Activated CD4-positive, alpha-beta T cell treated with anti-CD3 and anti-CD28 coated beads, Interleukin-2, Interleukin-6, amounts not matched to agents 100 ng/mL and 50 ng/mL, durations not matched to agents 16 hours and 8 hours (primary cell): ENCODE measurements at places on chromosomes 3 and 15.
A peak's percentile ranks its signal among the peaks of the same experiment; 100 is the strongest.

- no peak for DNase-seq
Measured at GRCh38 chr3:15779111-15779510, 18.7 kb downstream of the ANKRD28 start.

DNA sequence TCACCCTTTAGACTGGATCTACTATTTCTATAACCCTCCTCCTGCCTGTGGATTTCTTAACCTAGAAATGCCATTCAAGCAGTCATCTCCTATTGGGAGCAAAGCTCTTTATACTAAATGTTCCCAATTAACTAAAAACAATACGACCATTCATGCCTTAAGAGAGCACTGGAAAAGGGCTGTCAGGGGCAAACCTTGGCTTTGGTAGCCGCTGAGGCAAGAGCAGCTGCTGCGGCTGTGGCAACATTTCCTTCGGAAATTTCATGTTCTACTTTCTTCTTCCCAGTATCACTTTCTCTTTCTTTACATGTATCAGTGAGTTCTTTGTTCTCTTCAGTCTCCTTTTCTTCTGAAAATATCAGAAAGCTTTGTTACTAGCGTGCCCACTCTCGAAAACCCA is 56.3 kb upstream of the CSPG5 start:
- no peak for DNase-seq

- DNase-seq, result no peak
Measured at GRCh38 chr3:89250742-89251141, 143.3 kb downstream of the EPHA3 start.

DNA sequence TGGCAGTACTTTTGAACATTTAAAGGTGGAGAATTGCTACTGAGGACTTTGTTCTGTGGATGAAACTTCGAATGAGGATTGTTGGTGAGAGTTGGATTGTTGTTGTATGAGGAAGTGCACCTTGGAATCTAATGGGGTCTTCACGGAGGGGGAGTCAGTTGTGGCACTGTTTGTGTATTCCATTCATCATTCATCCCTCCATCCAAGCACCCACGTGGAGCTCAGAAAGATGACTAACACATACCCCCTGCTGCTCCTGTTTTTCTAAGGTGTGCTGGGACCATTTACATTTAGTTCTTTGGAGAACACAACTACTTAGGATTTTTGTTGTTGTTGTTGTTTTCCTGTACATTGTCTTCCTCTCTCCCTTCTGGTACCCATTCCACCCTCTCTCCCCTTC is 122.6 kb downstream of the IGF1R start:
- no peak for DNase-seq

GRCh38 chr3:157130467-157131251 is 29.3 kb downstream of the CCNL1 start:
- peak; percentile 87 for DNase-seq

- DNase-seq, result peak; percentile 25
Measured at GRCh38 chr15:37098468-37099318, 1.7 kb downstream of the MEIS2 start.

GRCh38 chr15:31296646-31297574 is 29.7 kb upstream of the KLF13 start:
- DNase-seq, result no peak

DNA sequence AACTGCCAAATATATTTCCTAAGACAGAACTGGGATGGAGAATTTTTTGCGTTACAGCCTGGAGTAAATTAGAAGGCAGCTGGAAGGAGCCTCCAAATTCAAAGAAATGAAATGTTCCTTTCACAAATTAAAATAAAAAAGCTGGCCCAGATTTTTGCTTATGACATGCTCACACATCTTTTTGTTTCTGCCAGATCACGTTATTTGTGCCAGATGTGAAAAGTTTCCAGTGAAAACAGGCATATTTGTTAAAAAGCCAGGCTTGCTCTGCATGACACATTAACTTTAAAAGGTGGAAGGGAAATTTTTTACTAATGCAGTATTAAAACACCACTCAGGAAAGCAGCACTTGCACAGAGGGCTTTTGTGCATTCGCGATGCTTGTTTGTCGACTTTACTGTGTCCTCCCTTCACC is 23.3 kb upstream of the ACKR4 start:
- no peak for DNase-seq

DNA sequence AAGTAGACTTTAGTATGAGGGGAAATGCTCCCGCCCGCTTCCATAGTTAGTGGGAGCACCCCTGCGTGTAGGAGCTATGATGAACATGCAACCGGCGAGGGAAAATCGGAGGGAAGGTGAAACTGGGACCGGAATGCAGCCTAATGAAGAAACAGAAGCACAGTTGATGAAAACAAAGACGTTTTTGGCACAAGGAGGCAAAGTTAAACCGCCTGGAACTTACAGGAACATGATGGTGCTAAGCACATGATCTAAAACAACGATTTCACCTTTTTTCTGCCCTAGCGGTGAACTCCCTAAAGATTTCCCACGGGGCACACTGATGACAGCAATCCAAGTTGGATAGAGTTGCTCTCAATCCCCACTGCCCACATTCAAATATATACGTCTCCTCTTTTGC is 49.4 kb upstream of the SPATA12 start:
- DNase-seq, result no peak

GRCh38 chr3:138241061-138241460 is 54.0 kb downstream of the ARMC8 start:
- no peak for DNase-seq

GRCh38 chr15:89429023-89429422 is 67.4 kb downstream of the RHCG start:
- no peak for DNase-seq

DNA sequence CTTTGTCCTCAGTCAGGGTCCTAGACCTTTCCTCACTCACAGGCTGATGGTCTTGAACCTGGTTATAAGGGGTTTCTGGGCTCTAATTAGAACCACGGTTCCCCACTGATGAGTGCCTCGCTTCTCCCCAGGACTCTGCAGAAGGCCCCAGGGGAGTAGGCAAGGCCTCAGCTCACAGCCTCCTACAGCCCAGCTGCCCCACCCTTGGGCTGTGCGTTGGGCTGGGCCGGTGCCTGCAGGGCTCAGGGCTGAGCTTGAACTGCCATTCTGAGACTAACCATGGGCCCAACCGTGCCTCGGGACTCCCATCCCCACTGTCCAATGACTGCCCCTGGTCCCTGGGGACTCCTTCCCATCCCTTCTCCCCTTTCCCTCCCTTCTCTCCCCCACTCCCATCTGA is 25.6 kb downstream of the CLEC3B start:
- DNase-seq, result no peak

GRCh38 chr3:81352867-81353266 is 408.6 kb downstream of the GBE1 start:
- DNase-seq, result no peak

DNA sequence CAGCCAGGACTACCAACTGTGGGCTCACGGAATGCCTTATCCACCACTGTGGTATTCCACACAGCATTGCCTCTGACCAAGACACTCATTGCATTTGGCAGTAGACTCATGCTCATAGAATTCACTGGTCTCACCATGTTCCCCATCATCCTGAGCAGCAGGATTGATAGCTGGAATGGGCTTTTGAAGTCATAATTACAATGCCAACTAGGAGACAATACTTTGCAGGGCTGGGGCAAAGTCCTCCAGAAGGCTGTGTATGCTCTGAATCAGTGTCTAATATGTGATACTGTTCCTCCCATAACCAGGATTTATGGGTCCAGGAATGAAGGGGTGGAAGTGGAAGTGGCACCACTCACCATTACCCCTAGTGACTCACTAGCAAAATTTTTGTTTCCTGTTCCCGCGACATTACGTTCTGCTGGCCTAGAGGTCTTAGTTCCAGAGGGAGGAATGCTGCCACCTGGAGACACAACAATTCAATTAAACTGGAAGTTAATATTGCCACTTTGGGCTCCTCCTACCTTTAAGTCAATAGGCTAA is 58.6 kb upstream of the CCDC80 start:
- DNase-seq, result no peak

- peak; percentile 10 for DNase-seq
Measured at GRCh38 chr15:48719668-48720067, 74.2 kb upstream of the FBN1 start.

GRCh38 chr3:31312400-31312799 is 220.3 kb upstream of the STT3B start:
- no peak for DNase-seq

GRCh38 chr3:128095222-128095703 is 28.3 kb downstream of the RUVBL1 start:
- DNase-seq, result peak; percentile 81

GRCh38 chr3:40073310-40074007 is 236.0 kb upstream of the EIF1B start:
- DNase-seq, result no peak
